Kidney tubule cell (primary cell): ENCODE measurements at places on chromosomes 11 and 22.

DNA sequence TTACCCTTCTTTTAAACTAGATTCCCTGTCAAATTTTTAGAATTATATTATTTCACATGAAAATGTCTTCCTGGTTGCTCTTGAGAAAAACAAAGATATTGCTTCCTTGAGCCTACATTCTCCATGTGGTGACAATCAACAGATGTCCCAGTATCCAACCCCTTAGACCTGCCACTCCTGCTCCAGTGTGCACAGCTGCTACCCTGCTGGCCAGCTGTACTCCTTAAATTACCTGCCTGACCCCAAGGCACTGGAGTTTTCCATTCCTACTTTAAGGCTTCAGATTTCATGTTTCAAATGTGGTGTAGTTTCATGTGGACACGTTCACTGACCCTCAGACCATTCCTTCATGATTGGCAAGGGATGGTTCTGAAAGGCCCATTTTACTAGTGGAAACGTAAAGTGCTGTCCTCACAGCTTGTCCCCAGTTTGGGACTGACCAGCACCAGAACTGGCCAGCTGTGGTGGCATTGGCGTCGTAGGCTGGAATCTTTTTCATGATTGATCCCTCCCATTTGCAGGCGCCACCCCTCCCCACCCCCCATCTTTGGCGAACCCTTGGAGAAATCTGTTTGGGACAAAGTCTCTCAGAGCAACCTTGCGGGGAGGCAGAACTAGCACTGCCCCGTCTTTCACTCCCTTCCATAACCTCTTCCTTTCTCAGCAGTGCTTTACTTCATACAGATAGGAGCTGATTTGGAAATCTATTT, 123.5 kb downstream of the DBX1 start:
- no peak for DNase-seq

- peak; percentile 11 for DNase-seq
Measured at GRCh38 chr11:131217313-131218310, 152.8 kb upstream of the NTM start.

DNA sequence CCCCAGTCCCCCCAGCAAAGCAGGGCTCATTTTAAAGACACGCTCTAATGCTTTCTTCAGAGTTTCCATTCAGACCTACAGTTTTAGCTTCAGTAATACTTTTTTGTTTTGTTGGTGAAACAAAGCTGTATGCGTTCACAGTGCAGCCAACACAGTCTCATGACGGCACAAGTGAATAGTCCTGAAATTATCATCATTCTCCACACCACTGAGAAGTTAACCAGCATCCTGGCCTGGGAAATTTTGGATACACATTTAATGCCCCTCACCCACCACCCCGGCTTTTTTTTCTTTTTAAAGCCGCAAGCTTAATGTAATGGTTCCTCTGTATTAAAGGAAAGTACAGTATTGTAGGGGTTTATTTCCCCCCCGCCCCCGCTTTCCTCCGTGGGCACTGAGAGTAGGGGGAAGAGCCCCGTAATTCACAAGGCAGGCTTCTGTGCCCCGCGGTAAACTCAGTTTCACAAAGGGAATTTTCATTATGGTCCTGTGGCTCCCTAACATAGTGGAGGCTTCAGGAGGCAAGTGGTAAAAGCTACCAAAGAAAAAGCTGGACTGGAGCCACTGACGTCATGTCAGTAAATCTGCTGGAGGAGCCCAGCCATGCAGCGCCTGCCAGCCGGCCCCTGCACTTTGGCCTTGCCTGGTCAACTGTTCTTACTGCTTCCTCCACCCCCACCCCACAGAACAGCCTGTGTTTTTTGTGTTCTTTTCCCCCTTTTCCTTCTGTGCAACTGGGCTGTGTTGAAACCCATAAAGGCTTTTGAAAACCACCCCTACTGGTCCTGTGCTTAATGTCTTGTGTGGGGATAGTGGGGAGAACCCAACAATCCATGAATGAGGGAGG, 18.2 kb downstream of the TEAD1 start:
- DNase-seq: peak; percentile 92

- no peak for DNase-seq
Measured at GRCh38 chr22:26914519-26915185, 257.3 kb downstream of the MIAT start.

DNA sequence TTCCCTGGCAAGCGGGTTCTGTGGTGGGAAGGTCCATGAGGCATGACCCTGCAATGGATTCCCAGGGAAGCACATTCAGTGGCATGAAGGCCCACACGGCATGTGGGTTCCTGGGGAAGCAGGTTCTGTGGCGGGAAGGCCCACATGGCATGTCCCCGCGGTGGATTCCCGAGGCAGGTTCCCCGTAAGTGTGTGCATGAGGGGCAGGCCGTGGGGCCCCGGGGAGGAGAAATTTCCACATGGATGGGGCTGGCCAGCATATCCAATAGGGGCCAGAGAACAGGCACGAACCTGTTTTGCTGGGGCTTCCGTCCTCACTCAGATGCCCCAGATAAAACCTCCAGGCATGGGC, 83.7 kb downstream of the PHF21B start:
- DNase-seq: no peak

DNA sequence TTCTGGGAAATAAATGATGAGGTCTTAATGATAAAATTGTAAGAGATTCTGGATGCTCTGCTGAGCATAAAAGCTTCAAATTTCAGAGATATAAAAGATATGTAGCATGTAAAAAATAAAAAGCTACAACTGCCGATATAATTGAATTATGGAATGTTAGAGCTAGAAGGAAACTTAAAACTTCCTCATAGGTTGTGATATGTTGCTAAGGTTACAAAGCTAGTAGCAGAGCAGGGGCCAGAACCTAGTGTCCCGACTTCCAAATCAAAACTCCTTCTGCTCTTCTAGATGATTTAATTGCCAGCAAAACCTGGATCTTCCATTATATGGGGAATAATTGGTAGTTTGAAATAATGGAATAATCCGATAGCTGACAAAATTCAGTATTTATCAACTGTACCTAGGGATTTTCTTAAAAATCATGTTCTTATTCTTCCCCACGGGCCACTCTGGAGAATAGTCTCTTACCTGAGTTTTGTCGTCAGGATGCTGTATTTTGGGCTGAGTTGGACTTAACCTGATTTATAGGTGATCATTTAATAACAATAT, at the start of gene ASCL3:
TSS of gene ASCL3 (minus strand) at position 499 of the 549 bp plus-strand sequence. CDS start 4,855 bp downstream, outside the sequence.
- no peak for DNase-seq

DNA sequence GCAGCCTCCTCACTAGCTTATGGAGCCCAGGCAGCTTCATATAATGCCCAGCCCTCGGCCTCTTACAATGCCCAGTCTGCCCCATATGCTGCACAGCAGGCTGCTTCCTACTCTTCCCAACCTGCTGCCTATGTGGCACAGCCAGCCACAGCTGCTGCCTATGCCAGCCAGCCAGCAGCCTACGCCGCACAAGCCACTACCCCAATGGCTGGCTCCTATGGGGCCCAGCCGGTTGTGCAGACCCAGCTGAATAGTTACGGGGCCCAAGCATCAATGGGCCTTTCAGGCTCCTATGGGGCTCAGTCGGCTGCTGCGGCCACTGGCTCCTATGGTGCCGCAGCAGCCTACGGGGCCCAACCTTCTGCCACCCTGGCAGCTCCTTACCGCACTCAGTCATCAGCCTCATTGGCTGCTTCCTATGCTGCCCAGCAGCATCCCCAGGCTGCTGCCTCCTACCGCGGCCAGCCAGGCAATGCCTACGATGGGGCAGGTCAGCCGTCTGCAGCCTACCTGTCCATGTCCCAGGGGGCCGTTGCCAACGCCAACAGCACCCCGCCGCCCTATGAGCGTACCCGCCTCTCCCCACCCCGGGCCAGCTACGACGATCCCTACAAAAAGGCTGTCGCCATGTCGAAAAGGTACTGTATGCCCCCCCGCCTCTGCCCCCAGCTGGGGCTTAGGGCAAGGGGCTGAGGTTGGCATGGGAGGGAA, 8.8 kb downstream of the RBM14 start:
- no peak for DNase-seq

DNA sequence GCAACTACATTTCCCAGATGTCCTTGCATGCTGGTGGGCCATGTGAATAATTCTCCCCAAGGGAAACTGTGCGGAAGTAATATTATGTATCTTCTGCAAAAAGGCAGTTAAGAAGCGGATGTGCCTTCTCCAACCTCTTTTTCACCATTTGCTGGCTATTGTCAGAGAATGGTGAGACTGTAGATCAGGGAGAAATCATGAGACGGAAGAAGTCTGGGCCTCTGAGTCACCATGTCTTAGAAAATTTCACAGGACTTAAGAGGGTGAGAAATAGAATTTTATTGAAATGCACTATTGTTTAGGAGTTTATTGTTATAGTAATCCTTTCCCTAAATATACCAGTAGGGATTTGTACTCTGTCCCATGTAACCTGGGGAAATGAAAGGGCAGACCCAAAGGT, 298.7 kb upstream of the ZC3H12C start:
- DNase-seq: peak; percentile 12

DNA sequence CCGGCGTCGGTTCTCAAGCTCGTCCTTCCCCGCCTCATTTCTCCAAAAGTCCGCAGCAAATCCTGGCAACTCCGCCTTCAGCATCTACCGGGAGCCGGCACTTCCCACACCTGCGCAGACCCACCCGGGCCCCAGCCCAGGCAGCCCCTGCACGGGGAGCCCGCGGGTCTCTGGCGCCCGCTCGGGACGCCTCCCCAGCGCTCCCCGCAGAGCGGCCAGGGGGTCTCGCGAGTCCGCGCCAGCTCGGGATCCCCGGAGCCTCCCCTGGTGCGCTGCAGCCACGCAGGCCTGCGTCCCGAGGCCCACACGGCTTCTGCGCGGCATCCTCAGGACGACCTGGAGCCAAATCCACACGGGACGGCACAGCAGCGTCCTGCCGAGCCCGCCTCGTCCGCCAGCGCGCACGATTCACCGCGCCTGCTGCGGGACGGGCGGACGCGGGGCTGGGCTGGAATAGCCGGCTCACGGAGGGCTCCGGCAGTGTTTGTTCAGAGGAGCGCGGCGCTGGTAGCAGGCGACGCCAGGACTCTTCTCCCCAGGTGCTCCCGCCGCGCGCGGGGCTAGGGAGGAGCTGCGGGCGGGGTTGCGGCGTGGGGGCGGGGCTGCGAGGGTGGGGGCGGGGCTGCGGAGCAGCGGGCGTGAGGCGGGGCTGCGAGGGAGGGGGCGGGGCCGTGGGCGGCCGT, 816 bp upstream of the PHRF1 start:
- DNase-seq: peak; percentile 78

DNA sequence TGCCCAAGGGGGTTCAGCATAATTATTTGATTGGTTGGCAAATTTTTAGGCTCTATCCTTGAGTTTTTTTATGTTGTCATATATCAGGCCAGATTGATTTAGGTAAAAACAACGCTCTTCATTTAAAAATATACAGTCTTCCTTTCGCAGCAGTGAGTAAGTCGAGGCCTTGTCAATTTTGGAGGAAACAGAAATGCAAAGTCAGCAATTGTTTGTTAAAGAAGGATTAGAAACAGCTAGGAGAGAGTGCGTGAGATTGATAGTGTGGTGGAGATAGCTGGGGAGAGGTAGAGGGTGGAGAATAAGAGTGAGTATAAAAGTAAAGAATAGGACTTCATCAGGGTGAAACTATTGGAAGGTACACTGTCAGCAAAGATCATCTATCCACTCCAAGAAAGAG, 830.8 kb downstream of the LUZP2 start:
- DNase-seq: no peak

GRCh38 chr11:126519764-126520734, 164.6 kb downstream of the ST3GAL4 start:
- no peak for DNase-seq

- no peak for DNase-seq
Measured at GRCh38 chr11:64074239-64074638, 38.5 kb downstream of the FLRT1 start.

DNA sequence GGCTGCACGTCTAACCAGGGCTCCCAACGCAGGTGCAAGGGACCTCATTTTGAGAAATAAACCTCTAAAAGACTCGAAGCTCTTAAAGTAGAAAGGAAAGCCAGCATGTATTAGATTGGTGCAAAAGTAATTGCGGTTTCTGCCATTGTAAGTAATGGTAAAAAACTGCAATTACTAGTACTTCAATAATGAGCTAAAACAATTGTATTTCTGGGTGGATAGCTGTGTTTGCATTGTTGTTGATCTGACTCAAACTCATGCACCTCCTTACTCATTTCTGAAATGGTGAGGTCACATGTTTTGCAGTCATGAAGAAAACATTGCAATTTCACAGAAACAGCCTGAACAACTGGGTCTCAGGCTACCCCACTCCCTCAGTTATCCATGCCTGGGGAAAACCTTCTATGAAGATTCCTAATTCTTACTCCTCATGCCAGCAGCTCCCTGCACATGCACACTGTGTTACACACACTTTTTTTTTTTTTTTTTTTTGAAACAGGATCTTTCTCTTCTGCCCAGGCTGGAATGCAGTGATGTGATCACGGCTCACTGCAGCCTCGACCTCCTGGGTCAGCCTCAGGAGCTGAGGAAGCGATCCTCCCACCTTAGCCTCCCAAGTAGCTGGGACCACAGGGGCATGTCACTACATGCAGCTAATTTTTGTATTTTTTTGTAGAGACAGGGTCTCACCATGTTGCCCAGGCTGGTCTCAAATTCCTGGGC, 24.6 kb downstream of the VWCE start:
- peak; percentile 40 for DNase-seq

- DNase-seq: no peak
Measured at GRCh38 chr11:109423466-109424190, 1.6 kb downstream of the C11orf87 start.

DNA sequence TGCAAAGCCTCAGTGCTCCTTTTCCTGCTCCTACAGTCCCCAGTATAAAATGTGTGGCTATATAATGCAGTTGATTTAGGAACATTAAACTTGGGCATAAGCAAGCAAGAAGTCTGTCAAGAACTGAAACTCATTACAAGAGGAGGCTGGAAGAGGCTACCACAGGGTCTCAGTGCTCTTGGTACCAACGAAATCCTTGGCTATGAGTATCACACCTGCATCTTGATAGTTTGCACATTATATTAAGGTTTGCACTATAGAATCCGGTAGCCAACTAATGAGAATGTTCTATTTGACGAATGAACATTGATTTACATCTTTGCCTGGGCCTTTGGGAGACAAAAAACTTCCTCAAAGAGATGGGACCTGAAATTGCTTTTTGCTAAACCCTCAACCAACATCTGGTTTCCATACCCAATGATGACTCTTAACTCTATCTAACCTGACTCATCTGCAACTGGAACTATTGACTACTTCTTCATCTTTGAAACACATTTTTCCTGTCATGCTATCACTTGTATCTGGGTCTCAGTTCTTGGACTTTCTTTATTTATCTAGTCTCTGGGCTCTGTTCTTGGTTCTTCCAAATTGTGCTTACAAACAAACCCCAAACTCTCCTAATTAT, 207.2 kb upstream of the CTSC start:
- no peak for DNase-seq

GRCh38 chr11:118872403-118872821, 11.3 kb upstream of the CXCR5 start:
- DNase-seq: no peak
